ENCODE measurements at places on chromosomes 2 and 18. TPM values are rescaled to one million over a fixed set of nuclear protein-coding genes. Genes with fewer than 3 reads are reported as not detected.

DNA sequence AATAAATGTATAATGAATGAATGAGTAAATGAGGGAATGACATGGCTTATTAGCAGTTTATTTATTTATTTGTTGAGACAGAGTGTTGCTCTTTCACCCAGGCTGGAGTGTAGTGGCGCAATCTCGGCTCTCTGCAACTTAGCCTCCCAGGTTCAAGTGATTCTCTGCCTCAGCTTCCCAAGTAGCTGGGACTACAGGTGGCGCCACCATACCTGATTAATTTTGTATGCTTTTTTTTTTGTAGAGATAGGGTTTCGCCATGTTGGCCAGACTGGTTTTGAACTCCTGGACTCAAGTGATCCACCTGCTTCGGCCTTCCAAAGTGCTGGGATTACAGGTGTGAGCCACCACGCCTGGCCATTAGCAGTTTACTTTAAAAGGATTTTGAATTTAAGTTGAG lies 100.3 kb upstream of the CAVIN2 start:
- DNase-seq, result no peak

- DNase-seq, result no peak
Observed at GRCh38 chr18:55998801-55999385, 410.9 kb upstream of the TCF4 start.

- DNase-seq, result no peak
Observed at GRCh38 chr2:127313406-127313805, 19.5 kb upstream of the ERCC3 start.

GRCh38 chr2:38720613-38721241 lies 30.4 kb downstream of the SRSF7 start:
- peak; percentile 94 for DNase-seq

DNA sequence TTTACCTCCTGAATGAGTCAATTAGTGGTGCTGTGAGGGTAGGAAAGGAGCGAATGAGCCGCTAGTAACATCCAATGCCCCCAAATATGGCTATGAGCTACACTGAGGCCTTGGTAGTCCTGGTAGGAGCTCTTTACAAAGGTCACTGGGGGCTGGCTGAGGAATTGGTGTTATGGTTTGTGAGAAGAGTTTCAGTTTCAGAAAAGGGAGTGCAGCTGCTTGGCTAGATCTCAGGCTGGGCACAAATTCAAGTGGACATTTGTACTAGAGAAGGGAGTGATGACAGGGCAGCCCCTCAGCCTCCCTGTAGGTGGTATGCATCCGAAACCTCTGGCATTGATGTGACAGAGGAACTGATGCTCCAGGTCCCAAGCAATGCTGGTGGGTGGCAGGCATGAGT lies 13.9 kb upstream of the PAIP2B start:
- no peak for DNase-seq

DNA sequence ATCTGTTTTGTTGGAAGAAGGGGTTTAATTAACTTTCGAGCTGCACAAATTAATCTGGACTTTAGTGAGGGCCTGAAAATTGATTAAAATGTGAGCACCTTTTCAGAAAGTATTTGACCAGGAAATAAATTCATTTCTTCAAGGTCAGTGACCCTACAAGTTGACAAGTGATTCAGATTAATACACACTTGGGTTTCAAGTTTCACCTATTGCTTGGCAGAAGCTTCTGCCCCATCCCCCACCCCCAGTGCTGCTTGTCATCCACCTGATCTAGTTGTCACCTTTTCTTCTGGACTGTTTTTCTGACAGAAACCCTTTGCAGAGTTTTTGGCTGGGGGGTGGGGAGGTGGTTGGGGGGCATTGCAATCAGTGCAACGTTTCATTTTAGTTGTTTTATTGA lies 46.2 kb downstream of the RPRM start:
- DNase-seq, result no peak

DNA sequence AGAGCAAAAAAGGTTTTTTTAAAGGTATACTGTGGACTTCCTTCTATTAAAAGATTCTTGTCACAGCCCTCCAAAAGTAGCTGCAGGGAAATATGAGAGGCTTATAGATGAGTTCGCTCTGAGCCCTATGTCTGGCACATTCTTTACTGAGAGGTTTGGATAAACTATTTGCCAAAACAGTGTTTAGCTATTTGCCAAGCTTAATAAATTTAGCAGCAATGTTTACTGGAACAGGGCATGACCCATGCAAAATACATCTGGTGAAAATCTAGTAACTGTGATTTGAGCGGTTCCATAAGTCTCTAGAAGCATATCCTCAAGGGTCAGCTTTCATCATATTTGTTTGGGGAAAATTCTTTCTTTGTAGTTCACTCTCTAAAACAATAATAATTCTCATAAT lies 1696.7 kb upstream of the PIK3C3 start:
- no peak for DNase-seq

DNA sequence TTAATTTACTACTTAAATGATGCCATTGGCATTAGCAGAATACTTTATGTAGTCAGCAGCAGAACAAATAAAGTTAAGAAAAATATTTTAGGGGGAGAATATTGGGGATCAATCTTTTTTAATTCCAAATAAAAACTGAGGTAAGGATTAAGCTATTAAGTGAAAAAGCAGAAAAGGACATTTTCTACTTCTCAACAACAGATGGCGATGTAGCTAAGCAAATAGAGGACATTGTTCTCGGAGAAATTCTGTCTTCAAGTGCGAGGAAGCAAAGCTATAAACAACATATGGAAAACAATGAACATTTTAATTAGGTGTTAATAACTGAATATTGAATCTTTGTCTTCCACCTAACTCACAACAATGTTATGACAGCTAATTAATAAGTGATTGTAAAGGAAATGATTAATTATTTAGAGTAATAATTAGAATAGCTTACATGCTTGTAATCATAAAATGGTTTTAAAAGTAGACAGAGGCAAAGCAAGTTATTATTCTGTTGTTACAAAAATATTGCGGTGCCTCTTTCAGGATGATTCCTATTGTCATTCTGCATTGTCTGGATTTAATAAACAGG lies 32.9 kb upstream of the CCDC93 start:
- peak; percentile 40 for DNase-seq

- no peak for DNase-seq
Observed at GRCh38 chr18:44696892-44697291, 16.2 kb downstream of the SETBP1 start.

GRCh38 chr18:63138436-63139340 lies 180.9 kb downstream of the BCL2 start:
- no peak for DNase-seq

GRCh38 chr2:70525032-70525431 lies 28.6 kb downstream of the TGFA start:
- DNase-seq, result no peak

DNA sequence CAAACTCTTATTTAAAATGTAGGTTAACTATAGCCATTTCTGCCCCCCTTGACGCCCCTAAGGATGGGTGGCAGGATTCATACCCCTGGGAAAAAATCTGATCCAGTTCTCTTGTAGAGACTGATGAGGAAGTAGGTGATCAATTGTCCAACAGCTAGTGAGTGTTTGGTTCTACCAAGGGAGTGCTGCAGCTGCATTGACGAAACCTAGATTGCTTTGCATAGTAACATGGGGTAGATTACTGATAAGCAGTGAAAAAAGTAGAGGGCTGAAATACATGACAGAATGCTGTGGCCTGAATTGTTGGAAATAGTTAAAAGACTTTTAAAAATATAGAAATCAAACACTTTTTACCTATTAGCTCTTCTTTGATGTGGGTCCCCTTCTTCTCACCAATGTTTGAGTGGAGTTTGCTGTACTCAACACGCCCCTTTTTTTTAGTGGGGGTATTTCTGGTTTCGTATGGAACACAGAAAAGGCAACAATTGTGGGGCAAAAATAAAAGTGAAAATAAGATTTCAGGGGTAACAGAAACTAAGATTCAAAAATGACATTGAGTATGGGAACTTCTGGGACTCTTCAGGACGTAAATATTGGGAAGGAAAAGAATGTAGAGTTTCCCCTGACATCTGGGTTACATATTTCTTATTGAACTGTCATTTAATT lies 66.2 kb downstream of the MAIP1 start:
- no peak for DNase-seq

DNA sequence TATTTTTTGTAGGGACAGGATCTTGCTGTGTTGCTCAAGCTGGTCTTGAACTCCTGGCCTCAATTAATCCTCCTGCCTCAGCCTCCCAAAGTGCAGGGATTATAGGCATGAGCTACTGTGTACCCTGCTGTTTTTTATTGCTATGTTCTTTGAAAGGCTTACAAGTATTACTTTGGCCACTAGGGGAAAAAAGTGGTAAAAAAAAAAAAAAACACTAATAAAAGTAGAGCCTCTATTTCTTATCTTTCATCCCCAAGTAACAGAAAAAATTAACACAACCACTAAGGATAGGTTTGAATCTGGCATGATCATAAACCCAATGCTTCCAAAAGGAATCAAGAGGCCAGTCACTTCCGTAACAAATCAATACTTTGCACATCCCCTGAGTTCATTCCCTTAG lies 11.6 kb downstream of the NOL10 start:
- DNase-seq, result no peak

GRCh38 chr2:136487421-136487820 lies 277.9 kb upstream of the THSD7B start:
- no peak for DNase-seq

- no peak for DNase-seq
Observed at GRCh38 chr2:236167297-236168109, 683 bp downstream of the GBX2 start.

GRCh38 chr2:147355706-147356105 lies 489.1 kb upstream of the ACVR2A start:
- DNase-seq, result no peak

DNA sequence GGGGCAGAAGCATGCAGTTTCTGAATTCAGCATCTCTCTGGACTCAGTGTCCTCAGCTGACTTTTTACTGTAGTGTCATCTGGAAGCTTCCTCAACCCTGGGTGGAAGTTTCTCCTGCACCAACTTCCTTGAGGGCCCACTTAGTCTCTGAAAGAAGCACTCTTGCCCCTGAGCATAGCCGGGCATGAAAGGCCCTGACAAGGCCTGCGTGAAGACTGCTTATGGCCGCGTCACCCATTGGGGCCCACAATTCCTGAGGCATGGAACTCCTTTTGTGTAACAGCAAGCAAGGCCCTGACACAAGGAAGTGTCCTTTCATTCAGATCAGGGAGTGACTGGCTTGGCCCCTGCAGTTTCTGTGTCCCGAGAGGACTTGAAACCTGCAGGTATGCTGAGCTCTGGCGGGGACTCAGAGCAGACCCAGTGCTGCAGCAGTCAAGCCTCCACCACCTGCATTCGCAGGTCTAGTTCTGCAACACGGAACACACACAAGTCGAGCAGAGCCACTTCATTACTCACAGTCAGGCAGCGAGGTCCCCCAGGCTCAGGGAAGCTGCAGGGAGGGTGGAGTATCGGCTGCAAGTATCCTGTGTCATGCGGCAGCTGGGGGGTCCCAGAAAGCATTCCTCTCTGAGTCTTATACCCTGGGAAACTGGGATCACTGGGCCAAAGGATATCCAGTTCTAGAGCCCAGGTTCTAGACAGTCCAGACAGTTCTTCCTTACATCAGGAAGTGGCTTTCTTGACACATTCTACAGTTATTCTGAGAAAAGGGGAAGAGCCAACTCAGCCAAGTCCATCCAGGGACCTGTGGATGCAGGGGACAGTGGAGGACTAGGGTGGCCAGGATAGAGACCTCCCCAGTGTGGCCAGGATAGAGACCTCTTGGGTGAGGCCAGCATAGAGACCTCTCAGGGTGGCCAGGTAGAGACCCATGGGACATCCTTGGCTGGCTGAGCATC lies 35.6 kb upstream of the PRLH start:
- DNase-seq, result no peak

DNA sequence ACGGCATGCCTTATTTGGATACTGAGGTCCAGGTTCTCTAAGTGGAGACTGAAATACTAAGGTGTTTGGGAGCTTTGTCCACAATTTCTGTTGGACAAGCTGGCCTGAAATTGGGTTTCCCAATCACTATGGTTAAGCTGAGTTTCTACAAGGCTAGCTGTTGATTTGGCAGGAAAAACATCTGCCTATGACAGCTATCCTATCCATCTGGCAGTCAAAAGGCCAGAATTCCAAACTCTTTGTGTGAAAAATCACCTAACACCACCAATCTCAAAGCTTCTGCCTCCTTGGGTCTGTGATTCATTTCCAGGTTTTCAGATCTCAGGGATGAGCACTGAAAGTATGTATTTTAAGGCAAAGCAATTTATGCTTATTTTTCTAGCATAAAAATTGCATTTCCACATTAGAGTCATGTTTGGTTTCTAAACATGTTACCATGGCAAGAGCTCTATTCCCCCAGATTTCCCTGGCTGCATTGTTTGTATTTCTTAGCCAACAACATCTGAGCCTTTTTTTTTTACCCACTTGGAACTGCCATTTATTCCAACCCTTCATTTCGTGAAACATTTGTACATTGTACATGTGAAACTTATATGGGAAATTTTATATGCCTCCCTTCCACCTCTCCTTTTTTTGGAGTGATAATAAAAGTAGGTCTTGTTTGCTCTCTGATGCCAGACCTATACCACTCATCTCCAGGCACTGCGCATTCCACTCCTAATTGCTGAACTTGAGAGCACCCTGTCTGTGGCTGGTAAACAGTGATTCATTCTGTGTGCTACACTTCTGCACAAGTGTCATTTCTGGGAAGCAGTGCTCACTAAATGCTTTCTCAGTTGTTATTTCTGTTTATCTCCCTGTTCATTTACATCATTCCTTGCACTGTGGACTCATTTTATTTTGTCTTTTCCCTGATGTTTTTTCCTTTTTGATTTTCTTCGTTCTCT lies 15.9 kb upstream of the CCDC85A start:
- DNase-seq, result peak; percentile 44

DNA sequence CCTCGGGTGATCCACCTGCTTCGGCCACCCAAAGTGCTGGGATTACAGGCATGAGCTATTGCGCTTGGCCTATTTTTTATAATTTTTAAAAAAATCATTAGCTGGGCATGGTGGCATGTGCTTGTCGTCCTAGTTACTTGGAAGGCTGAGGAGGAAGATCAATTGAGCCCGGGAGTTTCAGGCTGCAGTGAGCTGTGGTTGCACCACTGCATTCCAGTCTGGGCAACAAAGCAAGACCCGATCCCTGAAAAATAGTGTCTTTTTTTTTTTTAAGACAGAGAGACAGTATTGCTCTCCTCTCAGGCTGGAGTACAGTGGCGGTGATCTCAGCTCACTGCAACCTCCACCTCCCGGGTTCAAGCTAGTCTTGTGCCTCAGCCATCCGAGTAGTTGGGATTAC lies 4.8 kb downstream of the SSB start:
- DNase-seq, result no peak

GRCh38 chr2:86015006-86015405 lies 90.7 kb downstream of the POLR1A start:
- DNase-seq, result peak; percentile 16

- DNase-seq, result no peak
Observed at GRCh38 chr18:79533146-79533545, 137.4 kb downstream of the NFATC1 start.

GRCh38 chr2:43268066-43268953 lies 41.9 kb upstream of the ZFP36L2 start:
- DNase-seq, result no peak

- DNase-seq, result peak; percentile 81
Observed at GRCh38 chr2:144522897-144523595, 3.1 kb upstream of the ZEB2 start.

The VWA3B gene
- total RNA-seq, result not detected

The RAX gene
- not detected for total RNA-seq

The PAX8 gene
- 4.8 TPM for total RNA-seq

The ZNF519 gene
- total RNA-seq, result 6.0 TPM

The FAM110C gene
- 2.8 TPM for total RNA-seq

The ALLC gene
- total RNA-seq, result not detected

The IL1B gene
- total RNA-seq, result 38.1 TPM

The NMUR1 gene
- total RNA-seq, result 0.96 TPM

The TYMS gene
- 39.6 TPM for total RNA-seq
